Suppressor macrophage treated with lipopolysaccharide for 4 hours (primary cell): ENCODE measurements at places on chromosomes 1 and 21.

GRCh38 chr1:155272466-155273342 lies 600 bp downstream of the CLK2 start:
- no peak for DNase-seq

DNA sequence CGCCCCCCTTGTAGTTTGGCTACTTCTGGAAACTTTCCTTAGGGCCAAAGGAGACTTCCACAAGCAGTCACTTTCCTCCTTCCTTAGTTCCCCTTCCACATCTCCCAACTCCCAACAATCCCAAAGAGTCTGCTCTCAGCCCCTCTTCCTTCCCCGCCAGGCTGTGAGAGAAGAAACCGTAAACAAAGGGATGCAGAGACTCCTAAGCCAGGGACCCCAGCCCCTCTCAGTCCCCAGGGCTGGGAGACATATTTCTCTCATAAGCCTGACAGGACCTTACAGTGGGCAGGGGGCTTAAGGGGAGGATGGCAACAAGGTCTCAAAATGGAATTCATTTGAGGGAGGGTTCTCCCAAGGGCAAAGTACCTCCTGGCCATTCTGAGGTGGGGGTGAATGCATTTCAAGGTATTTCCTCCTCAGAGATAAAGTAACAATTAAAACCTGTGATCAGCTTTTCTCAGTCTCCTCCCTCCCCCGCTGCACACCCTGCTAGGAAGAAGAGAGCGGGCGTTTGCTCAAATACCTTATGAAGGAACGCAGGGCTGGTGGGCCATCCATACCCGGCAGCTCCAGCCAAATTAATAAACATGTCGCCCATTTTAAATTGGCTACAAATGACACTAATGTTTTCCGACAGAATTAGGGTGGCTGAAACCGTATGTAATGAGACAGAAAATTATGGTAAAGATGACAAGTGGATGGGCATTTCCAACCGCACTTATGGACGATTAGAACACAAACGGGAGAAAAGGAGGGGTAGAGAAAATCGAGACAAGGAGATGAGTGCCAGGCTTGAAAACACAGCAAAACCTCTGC lies 4.0 kb downstream of the BARHL2 start:
- DNase-seq, result no peak

GRCh38 chr1:6309564-6309963 lies 48.7 kb upstream of the GPR153 start:
- DNase-seq, result no peak

- DNase-seq, result no peak
Measured at GRCh38 chr1:244376126-244376525, 75.6 kb downstream of the ADSS2 start.

GRCh38 chr1:99808391-99809115 lies 41.6 kb upstream of the AGL start:
- DNase-seq, result peak; percentile 88

GRCh38 chr1:12556957-12557935 lies 60.8 kb downstream of the DHRS3 start:
- DNase-seq, result no peak

DNA sequence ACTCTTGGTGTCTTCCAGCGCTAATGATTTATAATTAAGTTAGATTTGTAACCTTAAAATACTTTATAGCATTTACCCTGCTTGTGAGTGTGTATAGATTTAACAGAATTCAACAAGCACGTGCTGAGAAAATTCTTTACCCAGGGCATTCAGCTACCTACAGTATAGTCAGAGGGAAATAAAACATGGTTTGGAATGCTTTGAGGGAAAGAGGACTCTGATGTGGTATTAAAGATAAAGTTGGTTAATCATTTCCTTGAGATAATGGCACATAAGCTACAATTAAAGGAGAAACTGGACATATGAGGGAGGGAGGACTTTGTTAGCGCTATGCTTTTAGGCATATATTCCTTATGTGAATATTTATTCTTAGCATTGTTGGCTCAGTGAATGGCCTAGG lies 26.4 kb upstream of the IL12RB2 start:
- DNase-seq, result no peak

DNA sequence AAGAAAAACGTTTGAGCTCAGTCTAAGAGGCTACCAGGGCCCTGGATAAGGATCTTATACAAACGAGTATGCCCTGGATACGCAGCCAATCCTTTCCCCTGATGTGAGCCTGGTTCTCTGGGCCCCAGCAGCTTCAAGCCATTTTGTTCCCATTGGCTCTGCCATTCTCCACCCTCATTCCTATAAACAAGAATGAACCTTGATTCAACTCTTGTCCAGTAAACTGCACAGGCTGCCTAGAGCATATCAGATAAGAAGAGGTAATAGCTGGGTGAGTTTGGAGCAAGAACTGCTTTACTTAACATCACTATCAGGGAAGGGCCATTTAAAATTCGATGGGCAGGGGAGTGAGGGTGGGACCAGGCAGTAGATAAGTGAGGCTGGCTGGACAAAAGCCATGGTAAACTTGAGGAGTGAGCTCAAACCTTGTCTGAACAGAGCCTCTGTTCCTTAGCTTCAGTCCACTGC lies 11.3 kb downstream of the BTG2 start:
- no peak for DNase-seq

DNA sequence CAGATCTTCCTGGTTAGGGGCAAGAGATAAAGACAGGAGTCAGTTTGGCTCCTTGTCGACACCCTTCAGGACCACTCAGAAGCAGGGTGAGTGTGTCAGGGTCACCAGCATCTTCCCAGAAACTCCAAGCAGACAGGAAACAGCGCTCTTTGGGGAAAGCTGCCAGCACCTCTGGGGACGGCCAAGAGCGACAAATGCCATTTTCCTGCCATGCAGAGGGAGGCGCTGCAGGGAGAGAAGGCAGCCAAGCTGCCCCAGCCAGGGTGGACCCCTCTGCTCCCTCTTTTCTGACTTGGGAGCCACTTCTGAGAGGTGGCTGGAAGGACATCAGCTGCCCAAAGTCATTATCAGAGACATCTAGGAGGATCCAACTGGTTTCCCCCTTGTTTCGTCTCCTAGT lies 29.0 kb downstream of the SIM2 start:
- no peak for DNase-seq

- no peak for DNase-seq
Measured at GRCh38 chr1:225670356-225670755, 17.4 kb upstream of the ENAH start.

- no peak for DNase-seq
Measured at GRCh38 chr21:31597683-31598082, 61.8 kb upstream of the SOD1 start.

GRCh38 chr21:39637971-39638240 lies 25.2 kb downstream of the B3GALT5 start:
- no peak for DNase-seq

DNA sequence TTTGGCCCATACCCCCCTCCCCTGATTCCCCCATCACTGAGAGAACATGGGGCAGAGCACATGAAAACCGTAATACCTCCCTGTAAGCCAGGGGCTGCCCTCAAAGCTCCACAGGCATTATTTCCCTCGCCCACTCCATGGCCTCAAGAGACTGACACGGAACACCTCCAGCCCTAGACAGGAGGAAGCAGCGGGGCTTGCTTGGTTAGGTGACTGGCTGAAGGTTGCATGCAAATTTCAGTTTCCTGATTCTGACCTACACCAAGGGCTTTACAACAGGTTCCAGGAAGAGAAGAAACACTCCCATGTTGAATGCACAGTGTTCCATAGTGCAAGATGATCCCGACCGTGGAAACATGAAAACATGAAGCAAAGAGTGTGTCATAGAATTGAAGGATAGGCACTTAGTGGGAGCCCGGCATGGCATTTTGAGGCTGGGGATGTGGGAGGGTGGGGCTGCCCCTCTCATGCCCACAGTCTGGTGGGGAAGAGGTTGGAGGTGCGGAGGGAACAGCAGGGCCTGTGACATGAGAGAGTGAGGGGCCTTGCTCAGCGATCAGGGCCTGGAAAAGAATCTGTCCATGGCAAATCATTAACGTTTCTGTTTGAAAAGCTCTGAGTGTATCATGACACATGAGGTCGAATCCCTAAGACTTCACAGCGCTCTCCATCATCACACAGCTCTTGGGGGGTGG lies 33.5 kb downstream of the GPR137B start:
- DNase-seq, result no peak

GRCh38 chr1:33996281-33996680 lies 132.4 kb downstream of the HMGB4 start:
- no peak for DNase-seq

- DNase-seq, result no peak
Measured at GRCh38 chr1:214002472-214002871, 14.7 kb downstream of the PROX1 start.

DNA sequence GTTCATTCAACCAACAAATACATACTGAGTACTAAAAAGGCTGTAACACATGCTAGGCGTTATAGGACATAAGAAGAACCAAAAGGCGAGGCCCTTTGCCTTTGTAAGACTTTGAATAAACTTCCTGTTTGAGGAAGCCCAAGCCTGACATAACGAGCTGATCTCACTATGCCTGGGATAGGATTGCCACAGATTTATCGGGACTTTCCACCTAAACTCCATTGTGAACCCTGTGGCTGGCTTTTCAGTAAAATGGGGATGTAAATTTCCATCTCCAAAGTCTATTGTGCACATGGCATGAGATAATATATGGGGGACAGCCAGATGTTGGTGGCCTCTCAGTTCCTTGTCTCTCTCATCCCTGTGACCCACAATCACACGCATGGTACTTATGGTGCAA lies 41.9 kb downstream of the LMO4 start:
- peak; percentile 61 for DNase-seq

DNA sequence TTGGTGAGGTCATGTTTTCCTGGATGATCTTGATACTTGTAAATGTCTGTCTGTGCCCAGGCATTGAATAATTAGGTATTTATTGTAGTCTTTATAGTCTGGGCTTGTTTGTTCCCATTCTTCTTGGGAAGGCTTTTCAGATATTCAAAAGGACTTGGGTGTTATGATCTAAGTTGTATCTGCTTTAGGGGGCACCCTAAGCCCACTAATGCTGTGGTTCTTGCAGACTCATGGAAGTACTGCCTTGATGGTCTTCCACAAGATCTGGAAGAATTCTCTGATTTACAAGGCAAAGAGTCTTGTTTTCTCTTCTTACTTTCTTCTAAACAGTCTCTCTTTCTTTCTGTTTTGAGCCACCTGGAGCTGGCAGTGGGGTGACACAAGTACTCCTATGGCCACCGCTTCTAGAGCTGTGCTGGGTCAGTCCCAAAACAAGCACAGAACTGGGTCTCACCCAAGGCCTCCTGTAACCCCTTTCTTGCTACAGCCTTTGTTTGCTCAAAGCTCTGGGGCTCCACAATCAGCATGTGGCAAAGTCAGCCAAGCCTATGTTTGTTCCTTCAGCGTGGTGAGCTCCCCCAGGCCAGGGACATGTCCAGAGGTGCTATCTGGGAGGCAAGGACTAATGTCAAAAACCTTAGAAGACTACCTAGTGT lies 12.6 kb downstream of the VN1R5 start:
- no peak for DNase-seq

- DNase-seq, result no peak
Measured at GRCh38 chr1:207803678-207804077, 51.8 kb downstream of the CD46 start.

DNA sequence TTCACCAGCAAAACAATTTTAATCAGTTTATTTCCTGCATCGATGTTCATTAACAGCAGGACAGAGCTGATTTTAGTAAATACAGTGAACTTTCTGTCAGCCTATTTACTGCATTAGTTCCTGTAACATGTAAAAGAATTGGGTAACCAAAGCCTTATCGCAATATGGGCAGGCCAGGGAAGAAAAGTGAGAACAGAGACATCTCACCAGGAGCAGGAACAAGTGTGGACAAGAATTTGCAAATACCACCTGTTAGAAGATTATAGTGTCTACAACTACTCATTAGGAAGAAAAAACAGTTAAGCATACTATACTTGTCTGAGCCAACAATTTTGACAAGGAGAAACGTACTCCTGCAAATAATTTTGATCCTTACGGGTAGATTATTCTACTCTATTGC lies 1293.9 kb downstream of the PLA2G4A start:
- DNase-seq, result no peak

DNA sequence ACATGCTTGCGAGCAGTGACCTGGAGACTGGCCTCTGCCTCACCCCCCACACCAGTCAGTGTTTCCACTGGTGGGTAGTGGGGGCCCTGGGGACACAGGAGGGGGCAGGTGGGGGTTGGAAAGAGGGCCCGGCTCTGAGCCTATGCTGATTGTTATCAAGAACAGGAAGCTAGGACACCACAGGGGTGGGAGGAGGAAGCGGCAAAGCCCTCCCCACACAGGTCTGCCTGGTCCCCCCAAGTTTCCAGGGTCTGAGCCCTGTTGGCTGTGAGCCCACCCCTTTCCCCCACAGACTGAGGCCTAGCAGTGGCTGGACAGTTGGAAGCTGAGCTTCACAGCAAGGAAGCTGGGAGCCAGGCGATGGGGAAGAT lies 1.6 kb upstream of the PTPN7 start:
- DNase-seq, result no peak

DNA sequence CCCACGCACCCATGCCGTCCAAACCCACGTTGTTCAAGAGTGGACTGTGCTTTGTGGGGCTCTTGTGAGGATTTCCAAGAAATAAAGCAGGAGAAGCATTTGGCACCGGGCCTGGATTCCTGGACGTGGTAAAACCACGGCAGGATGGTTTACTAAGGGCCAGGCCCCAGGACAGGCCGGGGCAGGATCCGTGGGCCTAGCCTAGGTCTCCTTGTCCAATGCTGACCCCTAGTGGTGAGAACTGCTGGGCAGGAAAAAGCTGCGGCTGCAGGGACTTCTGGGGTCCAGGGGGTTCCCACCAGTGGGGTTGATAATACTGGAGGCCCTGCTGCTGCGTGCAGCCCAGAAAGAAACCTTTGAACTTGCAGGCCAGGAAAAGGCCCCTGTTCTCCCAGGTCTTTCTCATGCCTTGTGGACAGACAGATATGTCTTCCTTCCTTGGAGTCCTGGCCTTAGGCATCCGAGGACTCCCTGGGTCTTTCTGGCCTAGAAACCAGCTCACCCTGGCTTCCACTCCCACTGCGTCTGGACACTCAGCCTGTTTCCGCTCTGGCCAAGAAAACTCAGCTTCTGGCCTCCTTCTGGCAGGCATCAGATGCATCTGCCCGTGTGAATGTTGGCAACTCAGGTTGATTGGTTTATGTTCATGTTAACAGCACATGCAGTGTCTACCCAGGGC lies 106.9 kb upstream of the TMEM51 start:
- DNase-seq, result peak; percentile 80

GRCh38 chr1:31055953-31056352 lies 9.6 kb downstream of the PUM1 start:
- DNase-seq, result no peak

DNA sequence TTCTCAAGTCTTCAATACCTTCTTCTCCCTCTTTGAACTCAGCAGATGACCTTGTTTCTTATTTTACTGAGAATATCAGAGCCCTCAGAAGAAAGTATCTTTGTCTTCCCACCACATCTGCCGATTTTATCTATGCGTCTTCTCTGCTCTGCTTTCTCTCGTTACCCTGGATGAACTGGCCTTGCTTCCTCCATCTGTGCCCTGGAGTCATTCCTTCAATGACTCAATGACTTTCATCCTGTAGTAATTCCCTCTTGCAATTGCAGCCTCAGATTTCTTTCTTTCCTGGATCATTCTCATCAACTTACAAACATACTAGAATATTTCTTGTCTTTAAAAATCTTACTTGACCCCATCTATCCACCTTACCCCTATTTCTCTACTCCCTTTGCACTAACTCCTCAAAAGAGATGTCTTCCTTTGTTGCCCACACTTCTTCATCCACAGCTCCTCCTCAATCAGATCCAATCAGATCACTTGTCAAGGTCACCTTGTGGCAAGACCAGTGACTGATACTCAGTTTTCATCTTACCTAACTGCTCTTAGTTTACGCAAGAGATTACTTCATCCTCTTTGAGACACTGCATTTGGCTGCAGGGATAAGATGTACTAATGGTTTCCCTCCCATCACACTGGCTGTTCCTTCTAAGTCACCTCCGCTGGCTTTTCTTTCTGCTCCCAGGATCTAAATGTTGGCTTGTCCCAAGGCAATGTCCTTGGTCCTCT lies 8.2 kb upstream of the TGFBR3 start:
- no peak for DNase-seq

- DNase-seq, result peak; percentile 41
Measured at GRCh38 chr1:155324717-155325602, 4.3 kb downstream of the RUSC1 start.
